ENCODE measurements at places on chromosomes 3 and 15.

DNA sequence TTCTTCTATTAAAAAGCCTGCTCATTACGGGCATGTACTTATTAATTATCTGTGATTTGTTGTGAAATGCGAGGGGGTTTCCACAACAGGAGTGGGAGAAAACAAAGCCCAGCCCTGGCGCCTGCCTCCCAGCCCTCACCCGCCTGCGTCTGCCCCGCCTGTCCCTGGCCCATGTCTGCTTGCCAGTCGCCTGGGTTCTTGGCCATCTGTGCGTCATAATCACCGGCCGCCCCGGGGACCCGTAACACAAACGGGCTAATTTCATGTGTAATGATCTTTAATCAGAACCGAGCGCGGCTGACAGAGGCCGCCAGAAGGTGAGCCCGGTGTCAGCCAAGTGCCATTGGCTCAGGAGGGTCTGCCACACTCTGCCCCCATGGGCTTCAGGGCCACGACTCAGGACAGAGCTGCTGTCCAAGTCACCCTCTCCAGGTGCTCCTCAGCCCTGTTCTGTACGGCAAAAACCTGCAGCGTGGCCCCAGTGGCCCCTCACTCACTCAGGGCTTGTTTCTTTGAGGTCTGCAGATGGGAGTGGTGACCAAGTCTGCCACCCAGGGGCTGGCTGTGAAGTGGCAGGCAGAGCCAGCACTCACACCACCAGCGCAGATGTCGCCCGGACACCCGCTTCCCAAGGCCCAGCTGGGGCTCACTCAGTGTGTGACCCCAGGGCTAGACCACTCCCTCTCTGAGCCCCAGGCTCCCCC lies 28.8 kb upstream of the TMEM115 start:
- no peak for DNase-seq

GRCh38 chr3:188470508-188471130 lies 316.7 kb downstream of the LPP start:
- no peak for DNase-seq

DNA sequence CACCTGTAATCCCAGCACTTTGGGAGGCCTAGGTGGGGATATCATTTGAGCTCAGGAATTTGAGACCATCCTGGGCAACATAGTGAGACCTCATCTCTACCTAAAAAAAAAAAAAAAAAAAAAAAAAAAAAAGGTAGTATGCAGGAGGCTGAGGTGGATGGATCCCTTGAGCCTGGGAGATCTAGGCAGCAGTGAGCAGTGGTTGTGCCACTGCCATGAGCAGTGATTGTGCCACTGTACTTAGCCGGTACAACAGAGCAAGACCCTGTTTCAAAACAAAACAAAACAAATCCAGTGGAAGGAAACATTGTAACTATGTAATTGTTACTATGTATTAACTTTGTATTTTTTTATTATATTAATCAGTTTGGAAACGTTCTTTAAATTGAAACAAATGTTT lies 5.9 kb downstream of the FEM1B start:
- no peak for DNase-seq

- no peak for DNase-seq
Measured at GRCh38 chr3:23864931-23865330, 51.9 kb downstream of the NKIRAS1 start.

DNA sequence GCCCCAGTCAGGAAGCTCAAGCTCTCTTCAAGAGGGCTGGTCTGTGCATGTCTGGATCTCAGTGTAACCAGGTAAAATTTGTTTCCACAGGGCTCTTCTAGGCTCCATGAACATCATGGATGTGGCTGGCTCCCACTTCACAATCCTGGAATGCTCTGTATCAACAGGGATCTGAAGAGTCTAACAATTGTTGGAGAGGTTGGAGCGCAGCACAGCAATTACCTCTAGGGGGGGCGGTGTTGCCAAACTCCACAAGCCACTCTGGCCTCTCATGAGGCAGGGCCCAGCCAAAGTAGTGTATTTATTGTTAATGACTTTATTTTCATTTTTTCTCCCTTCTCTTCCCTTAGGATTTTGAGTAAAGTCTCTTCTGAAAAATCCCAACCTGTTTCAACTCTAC lies 6.1 kb upstream of the EIF2B5 start:
- DNase-seq = peak; percentile 39

DNA sequence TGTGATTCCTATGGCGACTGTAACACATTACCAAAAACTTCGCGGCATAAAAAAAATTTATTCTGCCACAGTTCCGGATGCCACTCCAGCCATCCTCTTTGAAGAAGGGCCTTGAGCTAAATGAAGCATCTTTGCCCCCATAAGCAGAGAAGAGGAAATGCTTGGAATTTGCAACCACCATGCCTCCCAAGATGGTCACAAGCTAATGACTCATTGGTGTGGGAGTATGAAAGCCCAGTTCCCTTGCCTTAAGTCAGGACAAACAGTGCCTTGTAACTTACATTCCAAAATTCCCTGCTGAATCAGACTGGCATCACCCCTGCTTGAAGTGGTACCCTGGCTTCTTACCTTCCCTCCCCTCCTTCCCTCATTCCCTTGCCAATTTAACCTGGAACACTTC lies 1077.4 kb downstream of the EPHA3 start:
- DNase-seq = peak; percentile 79

GRCh38 chr15:75232252-75232813 lies 25.8 kb upstream of the GOLGA6C start:
- no peak for DNase-seq

DNA sequence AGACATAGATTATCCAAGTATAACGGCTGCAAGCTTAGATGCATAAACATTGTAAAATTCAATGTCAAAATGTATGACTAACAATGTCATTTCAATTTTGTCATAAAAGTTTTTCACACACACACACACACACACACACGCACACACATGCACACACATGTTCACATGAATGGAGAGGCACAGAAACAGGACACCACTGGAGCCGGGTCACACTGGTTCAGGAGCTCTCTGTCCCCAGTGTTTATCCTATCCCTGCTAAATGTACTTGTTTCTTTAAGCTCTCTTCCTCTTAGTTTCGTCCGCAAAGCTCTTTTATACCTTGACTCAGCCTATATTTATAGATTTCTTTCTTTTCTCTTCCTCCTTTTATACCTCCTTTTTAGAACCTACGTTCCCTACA lies 249.9 kb downstream of the CADPS start:
- no peak for DNase-seq

DNA sequence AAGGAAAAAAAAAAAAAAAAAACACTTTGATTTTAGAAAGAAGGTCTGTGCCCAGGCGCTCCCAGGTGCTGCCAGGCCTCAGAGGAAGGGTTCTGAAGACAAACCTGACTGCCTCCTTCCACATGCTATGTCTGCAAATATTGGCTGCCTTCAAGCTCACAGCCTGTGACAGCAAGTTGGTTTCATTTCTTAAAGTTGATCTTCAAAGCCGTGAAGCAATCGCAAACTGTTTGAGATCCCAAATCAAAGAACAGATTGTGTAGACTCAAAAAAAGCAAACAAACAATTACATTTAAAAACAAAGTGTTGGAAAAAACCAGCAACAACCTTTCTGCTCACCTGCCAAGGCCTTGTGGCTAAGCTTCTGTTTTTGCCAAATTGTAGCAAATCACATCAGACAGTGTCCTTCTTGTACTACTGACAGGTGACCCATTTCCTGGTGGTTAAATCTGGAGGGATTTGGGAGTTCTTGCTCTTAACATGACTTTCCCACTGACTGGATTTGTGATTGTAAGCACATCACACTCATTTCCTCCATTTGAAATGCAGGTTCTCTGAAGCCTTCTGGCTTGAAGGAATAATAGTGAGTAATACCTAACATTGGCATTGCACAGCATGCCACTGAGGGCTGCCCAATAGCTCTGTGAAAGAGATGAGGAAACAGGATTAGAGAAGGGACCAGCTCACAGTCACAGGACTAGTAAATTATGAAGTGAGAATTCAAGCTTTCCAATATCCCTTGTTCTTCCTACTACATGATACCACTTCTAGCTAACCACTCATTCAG lies 502.4 kb downstream of the LPP start:
- DNase-seq = peak; percentile 94

Data from inflammatory macrophage (primary cell).